ENCODE measurements at places on chromosomes 6 and 20.

- no peak for DNase-seq
These were observed 289.9 kb downstream of the CD109 start for GRCh38 chr6:73985891-73986290.

DNA sequence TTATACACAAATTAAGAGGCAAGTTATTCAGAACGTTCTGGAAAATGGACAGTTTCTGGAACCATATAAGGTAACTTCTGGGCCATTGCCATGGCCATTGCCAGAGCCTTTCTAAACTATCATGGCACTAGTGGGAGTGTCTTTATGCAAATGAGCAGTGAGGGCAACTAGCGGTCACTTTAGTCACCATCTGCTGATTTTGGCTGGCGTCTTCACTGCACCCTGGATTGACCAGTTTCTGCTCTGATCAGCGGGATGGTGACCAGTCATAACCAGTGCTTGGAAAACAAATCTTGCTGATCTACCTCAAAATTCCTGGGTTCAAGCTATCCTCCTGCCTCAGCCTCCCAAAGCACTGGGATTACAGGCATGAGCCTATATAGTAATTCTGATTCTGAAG, 7.3 kb upstream of the SNTA1 start:
- DNase-seq, result no peak

DNA sequence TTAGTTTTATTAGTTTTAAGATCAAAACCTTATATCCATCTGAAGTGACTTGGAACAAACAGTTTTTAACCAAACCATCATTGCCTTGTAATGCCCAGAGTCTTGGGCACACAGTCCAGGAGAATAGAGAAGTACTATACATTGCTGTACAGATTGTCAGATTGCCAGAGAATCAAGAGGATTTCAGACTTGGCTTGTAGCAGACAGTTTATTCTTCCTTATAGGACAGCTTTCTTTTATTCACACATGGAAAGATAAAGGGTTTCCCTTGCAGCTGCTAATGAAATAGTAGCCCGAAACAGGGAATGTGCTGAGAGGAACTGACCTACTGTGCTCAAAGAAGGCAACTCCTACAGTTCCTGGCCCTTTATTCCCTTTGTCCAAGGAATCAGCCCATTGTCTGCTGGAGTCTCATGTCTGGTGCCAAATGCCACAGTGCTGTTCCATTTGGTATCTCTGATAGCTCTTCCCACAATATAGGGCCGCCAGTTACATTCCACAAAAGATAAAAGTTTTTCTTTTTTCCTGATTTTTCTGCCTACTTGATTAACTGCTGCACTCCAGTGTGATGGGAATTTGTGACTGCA, 30.6 kb downstream of the DCBLD1 start:
- no peak for DNase-seq

DNA sequence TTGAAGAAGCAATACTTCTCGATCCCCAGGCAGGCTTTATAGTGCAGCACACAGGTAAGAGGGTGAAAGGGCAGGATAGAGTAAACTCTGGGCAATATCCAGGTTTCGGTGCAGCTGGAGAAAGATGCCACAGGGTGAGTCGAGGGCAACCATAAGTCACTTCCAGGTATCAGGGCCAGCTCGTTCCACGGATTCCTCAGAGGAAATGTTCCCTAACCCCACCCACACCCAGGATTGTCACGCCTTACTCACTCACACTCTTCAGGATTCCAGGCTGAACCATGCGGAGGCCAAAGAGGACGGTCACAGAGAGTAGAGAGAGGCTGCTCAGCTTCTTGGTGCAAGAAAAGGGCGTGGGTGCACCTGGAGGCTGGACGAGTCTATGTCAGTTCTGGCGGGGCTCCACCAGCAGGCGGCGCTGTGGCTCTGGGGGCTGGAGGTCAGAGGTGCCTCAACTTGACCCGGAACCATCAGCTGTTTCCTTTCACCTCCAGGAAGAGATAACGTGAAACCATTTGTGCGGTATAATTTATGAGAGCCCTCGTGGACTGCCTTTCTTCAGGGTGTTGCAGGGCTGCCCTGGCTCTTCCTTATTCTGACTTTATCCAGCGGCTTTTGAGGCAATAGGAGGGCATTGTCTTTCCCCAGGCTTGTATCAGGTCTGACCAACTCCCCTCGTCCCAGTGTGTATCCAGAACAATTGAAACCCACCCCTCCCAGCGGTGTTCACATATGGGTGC, 14.5 kb upstream of the WFDC12 start:
- DNase-seq, result no peak

DNA sequence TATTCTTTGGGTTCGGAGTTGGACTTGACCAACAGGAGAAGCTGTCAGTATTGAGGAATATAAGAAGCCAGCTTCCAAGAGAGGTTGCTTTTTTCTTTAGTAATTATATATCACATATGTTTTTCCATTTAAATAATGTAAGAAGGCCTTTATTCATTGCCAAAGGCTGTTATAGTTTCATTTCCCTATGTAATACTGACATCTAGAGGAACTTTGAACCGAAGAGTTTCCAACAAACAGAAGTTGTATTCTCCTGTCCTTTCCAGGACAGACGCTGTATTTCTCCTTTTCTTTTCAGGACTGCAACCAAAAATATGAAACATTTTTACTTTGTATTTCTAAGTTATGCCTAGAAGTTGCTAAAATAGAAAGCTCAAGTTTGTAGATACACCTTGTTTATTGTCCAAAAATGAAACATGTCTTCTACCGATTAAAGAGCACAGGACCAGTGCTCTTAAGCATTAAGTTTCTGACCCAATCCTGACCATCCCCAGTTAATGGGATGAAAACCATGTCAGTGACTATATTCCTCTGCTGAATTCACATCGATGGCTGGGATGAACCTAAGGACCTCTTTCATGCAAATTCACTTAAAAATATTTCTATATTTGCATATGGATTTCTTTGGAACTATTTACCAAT, 55.1 kb downstream of the MYLK4 start:
- DNase-seq, result no peak

DNA sequence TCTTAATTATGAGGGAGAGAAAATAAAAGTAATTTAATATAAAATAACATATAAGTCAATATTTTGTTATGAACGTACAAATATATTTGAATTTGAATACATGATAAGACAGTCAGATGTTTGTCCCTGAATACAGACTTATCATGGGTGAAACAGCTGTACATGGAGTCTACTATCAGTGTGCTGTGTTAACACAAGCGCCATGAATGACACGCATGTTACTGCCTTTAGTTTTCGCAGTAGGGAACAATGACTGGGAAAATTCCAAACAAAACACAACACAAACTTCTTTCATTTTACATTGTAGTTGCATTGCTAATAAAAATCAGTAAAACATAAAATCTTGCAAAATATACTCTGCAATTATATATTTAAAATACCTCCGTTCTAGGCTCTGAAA, 108.6 kb downstream of the FBXO5 start:
- no peak for DNase-seq

GRCh38 chr6:53139841-53140413, 8.7 kb downstream of the GCM1 start:
- no peak for DNase-seq

All from caudate nucleus (tissue), 63 donors.